ENCODE measurements at places on chromosomes 3 and 15. TPM values are rescaled to one million over a fixed set of nuclear protein-coding genes. Genes with fewer than 3 reads are reported as not detected.

DNA sequence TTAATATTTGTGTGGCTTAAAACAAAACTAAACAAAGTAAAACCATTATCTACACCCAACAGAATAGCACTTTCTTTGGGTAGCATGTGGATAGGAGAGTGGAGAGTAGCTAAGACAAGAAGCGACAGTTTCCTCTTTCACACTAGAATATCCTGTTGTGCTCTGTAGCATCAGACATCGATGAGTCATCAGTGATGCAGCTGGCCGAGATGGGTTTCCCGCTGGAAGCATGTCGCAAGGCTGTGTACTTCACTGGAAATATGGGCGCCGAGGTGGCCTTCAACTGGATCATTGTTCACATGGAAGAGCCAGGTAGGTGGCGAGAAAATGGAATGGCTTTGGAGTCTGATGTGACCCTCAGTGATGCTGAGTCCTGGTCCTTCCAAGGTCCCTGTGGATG is 108.1 kb downstream of the USP13 start:
- DNase-seq, result peak; percentile 49

DNA sequence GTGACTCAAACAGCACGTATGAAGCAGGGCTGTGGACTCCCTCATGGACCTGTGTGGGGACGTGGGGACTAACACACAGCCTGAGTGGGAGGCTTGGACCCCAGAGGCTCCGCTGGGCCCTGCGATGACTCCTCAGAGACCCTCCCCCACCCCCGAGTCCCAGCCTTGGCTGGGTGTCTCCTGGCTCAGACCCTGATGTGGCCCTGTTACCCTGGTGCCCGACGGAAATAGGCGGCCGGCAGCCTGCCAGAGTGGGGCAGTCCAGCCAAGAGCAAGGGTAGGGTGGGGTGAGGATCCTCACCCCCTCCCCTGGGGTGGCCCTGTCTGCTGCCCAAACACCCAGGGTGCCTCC is 15.3 kb downstream of the TNK2 start:
- DNase-seq, result no peak

GRCh38 chr3:31815631-31816440 is 165.2 kb downstream of the OSBPL10 start:
- no peak for DNase-seq

DNA sequence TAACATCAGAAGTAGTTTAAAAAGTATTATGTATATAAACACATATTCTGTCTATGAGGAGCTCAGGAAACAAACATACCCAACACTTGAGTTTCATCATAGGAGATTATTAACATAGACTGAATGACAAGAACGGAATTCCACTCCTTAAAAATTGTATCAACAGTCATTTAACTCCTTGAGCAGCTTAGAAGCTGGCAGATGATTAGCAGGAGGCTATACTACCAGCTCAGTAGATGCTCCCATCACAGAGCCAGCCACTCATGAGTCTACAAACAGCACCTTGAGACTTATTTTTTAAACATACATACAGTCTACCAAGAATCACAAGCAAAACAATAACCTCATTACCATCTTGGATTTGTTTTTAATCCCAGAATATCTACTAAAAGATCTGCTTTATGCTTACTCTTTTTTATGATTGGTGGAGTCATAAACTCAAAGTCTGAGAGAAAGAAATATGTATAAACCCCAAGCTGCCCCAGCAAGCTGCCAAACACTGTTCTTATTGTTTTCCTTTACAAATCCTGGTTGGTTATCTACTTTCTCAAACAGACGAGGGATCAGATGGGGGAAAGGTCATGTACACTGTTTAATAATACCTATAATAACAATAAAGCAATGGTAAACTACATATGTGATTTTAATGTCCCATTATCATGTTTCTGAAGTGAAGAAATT is 59.5 kb downstream of the CBLB start:
- DNase-seq, result no peak

GRCh38 chr15:57393061-57393460 is 16.8 kb downstream of the CGNL1 start:
- DNase-seq, result no peak

- no peak for DNase-seq
Measured at GRCh38 chr15:37246065-37246464, 145.7 kb upstream of the MEIS2 start.

DNA sequence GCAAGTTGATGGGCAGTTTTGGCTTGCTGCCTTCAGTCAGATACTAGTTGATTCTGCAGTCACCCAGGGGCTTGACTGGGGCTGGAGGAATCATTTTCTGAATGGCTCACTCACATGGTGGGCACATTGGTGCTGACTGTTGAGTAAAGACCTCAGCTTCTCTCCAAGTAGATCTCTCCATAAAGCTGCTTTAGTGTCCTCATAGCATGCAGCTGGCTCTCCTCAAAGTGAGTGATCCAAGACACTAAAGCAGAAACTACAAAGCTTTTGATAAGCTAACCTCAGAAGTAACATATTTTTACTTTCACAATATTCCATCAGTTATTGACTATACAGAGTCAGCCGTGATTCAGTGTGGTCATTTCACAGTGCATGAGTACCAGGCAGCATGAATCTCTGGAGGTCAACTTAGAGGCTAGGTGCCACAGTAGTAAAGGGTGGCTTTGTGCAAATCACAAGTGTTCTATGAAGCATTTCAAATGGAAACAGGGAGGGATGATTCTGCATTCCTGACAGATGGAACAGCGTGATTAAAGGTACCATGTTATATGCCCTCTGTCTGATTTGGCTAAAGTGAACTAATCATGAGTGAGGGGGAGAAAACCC is 24.3 kb upstream of the ATP8B4 start:
- DNase-seq, result no peak

GRCh38 chr3:143182866-143183664 is 63.5 kb downstream of the CHST2 start:
- DNase-seq, result no peak

The RLBP1 gene
- not detected for polyA plus RNA-seq

- DNase-seq, result no peak
Measured at GRCh38 chr15:65050270-65050669, 5.1 kb downstream of the SLC51B start.

GRCh38 chr3:52896151-52896550 is 1.2 kb downstream of the STIMATE start:
- no peak for DNase-seq

The ATP13A5 gene
- polyA plus RNA-seq, result not detected

The CLDN1 gene
- polyA plus RNA-seq, result 0.28 TPM

DNA sequence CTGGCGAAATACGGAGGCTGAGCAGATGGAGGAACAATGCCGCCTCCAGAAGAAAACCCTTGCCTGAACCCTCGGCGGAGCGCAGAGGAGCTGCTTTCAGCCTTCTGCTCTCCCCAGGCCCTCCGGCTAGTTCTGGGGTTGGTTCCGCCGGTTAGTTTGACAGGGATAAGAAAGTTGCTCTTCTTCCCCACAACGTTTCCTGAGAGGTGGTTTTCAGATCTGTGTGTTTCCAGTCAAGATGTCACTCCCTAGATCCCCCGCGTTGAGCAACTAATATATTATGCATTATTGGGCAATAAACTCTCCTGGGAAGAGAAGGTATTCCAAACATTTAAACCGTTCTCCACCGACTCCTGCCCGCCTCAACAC is 551 bp downstream of the NLGN1 start:
- DNase-seq, result peak; percentile 76

GRCh38 chr15:43210172-43210745 is 10.6 kb downstream of the EPB42 start:
- DNase-seq, result no peak

GRCh38 chr15:73273181-73274002 is 95.4 kb downstream of the HCN4 start:
- DNase-seq, result peak; percentile 73

DNA sequence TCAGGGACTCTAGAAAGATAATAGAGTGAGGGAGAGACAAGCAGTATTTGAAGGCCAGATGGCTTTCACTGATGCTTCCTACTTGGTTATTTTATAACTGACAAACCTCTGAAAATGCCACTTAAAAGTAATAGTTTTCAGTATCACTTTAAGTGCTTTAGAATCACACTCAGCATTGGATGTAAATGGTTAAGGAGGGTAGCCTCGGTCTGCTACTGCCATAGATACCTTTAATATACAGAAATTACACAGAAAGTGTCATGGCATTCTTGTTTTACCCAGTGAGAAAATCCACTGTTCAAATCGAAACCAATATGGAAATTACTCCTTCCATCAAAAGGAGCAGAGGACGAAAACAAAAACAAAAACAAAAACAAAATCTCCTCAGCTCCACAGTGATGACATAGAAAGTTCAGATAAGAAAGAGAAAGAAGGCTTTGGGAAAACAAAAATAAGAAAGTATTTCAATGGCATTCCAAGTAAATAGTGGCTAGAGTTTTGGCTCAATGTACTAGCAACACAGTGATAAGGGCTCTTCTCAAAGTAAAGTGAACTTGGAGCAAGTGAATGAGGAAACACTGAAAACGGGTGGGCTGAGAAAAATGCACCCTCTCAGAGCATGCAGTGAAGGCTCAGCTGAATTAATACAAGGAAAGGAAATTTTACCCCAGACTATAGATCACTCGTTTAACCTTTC is 43.2 kb upstream of the CD47 start:
- no peak for DNase-seq

- no peak for DNase-seq
Measured at GRCh38 chr15:101052031-101052620, 133.0 kb downstream of the LRRK1 start.

The KNG1 gene
- not detected for polyA plus RNA-seq

DNA sequence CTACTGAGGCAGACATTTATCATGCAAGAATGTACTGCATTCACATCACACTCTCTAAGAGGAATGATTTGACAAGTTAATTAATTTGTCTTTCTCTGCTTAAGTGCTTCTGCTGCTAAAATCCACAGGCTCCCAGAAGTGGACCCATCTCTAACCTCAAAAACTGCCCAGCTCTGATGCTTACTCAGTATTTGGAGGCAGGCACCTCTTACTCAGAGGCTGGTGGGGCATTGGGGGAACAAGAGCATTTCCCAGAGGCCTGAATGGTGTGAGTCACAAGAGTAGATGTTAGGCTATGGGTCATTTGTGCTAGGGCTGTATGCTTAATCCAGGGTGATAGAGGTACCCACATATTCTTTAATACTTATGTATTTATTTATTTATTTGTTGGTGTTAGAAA is 34.4 kb upstream of the HCN4 start:
- peak; percentile 65 for DNase-seq

DNA sequence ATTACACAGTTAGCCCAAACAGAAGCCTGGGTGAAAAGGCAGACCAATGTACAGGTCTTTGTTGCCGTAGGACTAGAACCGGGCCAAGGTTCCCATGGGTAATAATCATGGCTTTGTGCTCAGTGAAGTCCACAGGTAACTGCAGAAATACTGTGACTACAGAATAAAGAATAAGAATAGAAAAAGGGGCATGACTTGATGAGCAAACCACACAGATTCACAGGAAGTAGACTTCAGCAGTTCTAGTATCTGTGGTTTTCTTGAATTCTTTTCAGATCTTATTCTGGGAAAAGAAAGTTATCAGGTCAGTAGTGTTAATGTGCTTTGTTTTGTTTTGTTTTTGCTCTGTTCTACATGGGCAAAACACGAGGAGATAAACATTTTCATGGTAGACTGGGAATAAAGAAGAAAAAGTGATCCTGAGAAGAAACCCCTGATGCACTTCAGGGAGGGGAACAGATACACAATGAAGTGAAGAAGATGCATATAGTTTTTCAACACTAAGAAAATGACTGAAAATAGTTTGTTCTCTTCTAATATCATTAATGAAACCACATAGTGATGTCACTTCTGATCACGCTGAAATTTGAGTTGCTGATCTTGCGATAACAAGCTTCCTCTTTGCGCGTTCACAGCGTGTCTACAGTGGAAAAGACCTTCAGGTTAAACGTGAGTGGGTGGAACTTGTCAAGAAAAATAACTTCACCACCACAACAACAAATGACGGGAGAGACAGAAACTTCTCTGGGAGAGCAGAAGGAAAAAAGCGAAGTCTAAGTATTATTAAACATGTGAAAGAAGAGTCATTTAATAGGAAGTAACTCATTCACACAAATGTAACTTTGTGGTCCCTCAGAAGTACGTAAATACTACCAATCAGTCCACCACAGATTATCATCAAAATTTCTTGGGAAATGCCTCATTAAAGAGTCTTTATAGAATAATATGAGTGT is 315.8 kb upstream of the SATB1 start:
- no peak for DNase-seq

- DNase-seq, result peak; percentile 28
Measured at GRCh38 chr15:84079885-84080777, 155.4 kb upstream of the GOLGA6L4 start.

DNA sequence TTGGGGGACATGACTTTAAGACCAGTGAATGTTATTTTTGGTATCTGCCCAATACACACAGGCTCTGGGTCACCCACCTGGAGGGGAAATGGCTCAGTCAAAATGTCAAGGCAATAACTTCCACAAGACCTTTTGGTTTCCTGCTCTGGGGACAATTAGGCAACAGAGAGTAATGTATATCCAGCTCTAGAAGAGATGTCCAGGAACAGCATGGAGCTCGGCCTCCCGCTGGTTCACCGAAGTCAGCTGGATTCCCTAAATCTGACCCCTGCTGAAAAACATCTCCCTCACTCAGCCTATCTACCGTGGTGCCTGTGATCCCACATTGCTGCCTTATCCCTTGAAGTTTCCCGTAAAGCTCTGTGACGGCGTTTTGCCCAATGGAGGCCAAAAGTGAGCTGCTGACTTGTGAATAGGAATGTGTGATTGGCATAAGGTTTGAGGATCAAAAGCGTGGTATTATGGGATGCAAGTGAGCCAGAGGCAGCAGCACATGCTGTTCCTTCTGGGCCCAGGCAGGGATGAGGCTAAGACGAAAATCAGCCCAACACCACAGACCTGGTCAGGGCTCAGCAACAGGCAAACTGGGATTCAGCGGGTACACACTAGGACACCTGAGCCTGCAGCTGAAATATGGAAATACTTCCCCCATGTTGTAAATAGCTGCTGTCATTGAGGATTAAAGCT is 47.2 kb upstream of the SLC6A11 start:
- no peak for DNase-seq

- no peak for DNase-seq
Measured at GRCh38 chr3:40810813-40811212, 286.1 kb downstream of the ZNF621 start.

GRCh38 chr3:153881201-153881600 is 240.0 kb upstream of the ARHGEF26 start:
- peak; percentile 45 for DNase-seq

DNA sequence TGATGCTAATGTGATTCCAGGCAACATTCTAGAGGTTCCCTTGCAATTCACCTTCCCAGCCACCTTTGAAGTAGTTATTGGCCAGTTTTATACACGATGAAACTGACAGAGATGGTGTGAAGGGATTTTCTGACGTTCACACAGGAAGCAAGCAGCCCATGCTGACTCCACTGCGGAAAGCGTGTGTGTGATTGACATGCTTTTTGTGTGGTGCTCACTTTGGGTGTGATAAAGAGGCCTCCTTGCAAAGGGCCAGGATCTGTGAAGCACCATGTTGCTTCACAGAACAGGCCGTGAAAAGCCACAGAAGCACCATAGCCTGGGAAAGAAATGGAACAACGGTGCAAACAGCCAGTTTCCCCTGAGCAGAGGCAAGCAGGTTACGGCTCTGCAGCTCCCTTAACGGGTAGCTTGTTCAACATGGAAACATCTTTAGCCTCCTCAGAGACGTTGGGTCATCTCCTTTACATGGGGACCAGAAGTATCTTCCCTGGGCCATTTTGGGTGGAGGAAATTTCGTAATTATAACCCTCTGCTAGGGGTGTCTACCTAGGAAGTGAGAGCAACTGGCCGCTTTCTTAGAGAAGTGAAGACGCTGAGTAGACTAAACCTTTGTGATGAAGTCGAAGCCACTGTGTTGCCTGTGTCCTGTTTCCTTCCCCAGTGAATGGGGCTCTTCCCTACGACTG is 108.5 kb downstream of the APBA2 start:
- DNase-seq, result no peak

- no peak for DNase-seq
Measured at GRCh38 chr15:31157644-31158069, 56.1 kb upstream of the TRPM1 start.

Data from GM23248 (cell line).